ENCODE measurements at places on chromosomes 2 and 18. TPM values are rescaled to one million over a fixed set of nuclear protein-coding genes. Genes with fewer than 3 reads are reported as not detected.
A peak's percentile ranks its signal among the peaks of the same experiment; 100 is the strongest.

DNA sequence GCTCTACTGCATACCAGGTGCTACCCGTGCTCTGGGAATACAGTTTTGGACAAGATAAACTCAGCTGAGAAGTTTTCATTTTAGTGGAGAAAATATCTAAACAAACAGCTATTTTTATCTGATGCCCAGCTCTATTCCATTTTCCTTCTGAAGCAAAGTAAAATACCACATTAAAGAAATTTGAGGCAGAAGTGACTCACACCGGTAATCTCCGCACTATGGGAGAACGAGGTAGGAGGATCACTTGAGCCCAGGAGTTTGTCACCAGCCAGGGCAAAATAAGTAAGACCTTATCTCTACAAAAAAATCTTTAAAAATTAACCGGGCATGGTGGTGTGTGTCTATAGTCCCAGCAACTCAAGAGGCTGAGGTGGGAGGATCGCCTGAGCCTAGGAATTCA is 416.2 kb upstream of the LYPD1 start:
- H3K36me3 ChIP-seq, result no peaks in the 10 kb centered on the region
- DNase-seq, result no peak
- no peaks in the 10 kb centered on the region for H3K27me3 ChIP-seq
- no peaks in the 10 kb centered on the region for H3K4me1 ChIP-seq
- no peak overlapping the region for H3K27ac ChIP-seq

DNA sequence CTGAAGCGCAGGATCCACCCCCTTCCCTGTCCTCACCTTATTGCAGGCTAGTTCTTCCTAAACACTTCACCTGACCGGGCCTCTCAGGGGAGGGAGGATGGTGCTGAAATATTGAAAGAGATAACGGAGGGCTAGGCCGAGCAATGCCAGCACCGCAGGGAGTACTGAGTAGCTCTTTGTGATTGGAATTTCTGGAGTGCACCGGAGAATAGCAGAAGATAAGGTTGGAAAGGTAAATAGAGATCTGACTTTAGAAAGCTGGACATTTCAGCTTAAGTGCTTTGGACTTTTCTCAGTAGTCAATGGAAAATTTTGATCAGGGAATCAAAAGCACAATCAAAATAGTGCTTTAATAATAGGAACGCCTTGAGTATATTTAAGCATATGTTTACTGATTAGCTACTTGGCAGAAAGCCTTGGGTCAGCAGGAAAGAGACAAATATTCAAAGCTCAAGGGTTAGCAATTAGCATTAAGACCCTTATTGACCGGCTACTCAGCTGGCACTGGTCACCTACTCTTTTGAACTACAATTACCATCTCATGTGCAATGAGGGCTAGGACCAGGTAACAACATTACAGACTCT is 142.9 kb upstream of the NDUFV2 start:
- no peaks in the 10 kb centered on the region for H3K36me3 ChIP-seq
- H3K4me3 ChIP-seq, result no peak overlapping the region
- H3K27ac ChIP-seq, result no peak overlapping the region
- no peak for DNase-seq
- H3K27me3 ChIP-seq, result no peaks in the 10 kb centered on the region

Gene TCF23
- total RNA-seq, result not detected

DNA sequence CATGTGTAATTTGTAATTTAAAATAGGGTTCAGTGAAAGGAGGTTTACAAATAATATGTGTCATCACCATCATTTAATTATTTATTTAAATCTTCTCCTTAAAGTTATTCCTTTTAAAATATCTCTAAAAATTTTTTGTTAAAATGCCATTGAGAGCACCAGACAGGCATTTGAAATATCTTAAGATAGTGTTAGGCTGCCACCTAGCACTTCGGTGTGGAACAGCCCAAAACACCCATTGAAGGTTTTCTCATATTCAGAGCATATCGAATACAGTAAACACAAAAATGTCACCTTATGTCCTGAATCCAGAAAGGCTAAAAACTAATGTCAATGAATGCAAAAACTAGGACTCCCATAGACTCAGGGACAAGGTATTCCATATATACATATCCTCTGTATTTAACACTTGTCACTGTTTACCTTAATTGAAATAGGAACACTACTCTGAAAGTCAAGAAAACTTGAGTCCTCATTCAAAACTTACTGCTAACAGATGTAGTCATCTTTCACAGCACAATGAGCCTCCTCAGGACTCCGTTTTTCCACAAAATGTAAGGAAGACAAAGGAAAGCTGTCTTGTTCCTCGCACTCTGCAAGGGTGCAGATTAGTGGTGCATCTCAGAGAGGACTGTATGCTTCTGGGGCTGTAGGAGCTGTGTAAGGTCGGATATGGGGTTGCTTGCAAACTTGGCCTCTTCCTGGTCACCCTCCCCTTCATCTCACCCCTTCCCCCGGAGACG is 329.5 kb downstream of the PAX3 start:
- H3K27ac ChIP-seq, result no peak overlapping the region
- no peaks in the 10 kb centered on the region for H3K4me1 ChIP-seq
- H3K36me3 ChIP-seq, result no peaks in the 10 kb centered on the region
- H3K4me3 ChIP-seq, result no peak overlapping the region
- DNase-seq, result peak; percentile 19

Gene GAD1
- total RNA-seq, result 2.8 TPM

GRCh38 chr2:205885492-205886099 is 200.4 kb downstream of the INO80D start:
- H3K4me3 ChIP-seq, result no peak overlapping the region
- no peaks in the 10 kb centered on the region for H3K27me3 ChIP-seq
- H3K36me3 ChIP-seq, result no peaks in the 10 kb centered on the region

Gene GALR1
- total RNA-seq, result not detected

GRCh38 chr2:192298664-192299063 is 103.9 kb upstream of the TMEFF2 start:
- no peaks in the 10 kb centered on the region for H3K36me3 ChIP-seq
- H3K27ac ChIP-seq, result no peak overlapping the region
- no peak for DNase-seq
- H3K27me3 ChIP-seq, result peaks cover 7% of the 10 kb centered on the region

DNA sequence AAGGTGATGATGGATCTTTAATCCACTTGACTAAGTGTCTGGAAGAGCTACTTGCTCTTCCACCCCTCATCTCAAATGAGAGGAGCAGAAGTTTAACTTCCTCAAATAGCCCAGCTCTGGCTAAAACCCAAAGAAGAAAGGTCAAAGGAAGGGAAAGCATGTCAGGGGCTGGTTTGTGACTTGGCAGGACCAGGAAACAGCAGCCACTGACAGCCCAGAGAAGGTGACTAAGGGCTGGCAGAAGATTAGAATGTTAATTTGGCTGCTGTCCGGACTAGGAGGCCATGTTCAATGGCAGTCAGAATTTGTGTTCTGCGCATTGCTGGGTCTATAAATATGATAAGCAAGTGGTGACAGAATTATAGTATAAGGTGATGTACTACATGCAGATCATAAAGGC is 386.2 kb downstream of the SETBP1 start:
- no peaks in the 10 kb centered on the region for H3K27me3 ChIP-seq
- no peak for DNase-seq
- no peaks in the 10 kb centered on the region for H3K4me1 ChIP-seq

GRCh38 chr18:38611036-38611964 is 1045.7 kb upstream of the CELF4 start:
- no peak overlapping the region for H3K27ac ChIP-seq
- H3K36me3 ChIP-seq, result no peaks in the 10 kb centered on the region
- DNase-seq, result no peak
- no peaks in the 10 kb centered on the region for H3K4me1 ChIP-seq

Gene KCNG2
- total RNA-seq, result not detected

DNA sequence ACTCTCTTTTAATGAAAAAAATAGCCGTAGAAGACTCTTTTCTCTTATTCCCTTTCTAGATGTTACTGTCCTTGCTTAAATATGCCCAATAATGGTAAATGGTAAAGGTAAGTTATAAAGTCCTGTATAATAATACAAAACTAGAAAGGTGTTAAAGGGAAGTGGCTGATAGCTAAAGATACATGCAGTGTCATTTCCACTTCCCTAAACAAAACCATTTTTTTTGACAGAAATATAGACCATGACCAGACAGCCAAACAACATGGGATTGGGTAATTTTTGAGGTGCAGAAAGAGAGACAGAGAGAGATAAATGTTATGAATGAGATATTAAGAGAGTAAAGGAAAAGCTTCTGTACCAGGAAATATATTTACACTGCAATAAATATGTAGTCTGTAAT is 731.7 kb upstream of the REG3G start:
- no peaks in the 10 kb centered on the region for H3K4me1 ChIP-seq
- no peaks in the 10 kb centered on the region for H3K27me3 ChIP-seq
- H3K36me3 ChIP-seq, result no peaks in the 10 kb centered on the region
- no peak overlapping the region for H3K27ac ChIP-seq

Gene LOXHD1
- total RNA-seq, result not detected

DNA sequence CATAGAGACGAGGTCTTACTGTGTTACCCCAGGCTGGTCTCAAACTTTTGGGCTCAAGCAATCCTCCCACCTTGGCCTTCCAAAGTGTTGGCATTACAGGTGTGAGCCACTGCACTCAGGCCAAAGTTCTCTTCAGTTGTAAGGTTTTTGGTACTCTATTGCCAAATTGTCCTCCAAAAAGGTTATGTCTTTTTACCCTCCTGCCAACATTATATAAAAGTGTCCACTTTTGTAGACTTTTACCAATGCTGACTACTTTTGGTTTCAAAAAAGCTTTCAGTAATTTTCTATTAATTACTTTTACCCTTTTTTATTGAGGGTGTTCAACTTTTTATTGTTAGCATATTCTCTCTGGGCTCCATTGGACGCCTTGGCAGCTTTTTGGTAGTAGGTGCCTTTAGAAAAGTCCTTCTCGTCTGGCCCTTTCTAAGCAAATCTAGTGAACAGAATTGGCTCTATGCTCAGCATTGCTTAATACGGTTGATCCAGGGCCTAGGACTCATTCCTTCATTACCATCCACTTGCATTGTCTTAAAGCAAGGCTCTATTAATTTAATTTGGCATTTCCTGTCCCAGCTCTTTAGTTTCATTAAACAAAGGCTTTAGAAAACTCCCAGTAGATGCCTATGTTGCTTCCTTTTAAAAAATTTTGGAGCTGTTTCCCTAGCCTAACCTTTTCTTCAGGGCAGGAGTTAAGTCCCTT is 16.7 kb upstream of the IL1A start:
- H3K27ac ChIP-seq, result no peak overlapping the region
- no peak for DNase-seq
- H3K27me3 ChIP-seq, result no peaks in the 10 kb centered on the region
- no peak overlapping the region for H3K4me3 ChIP-seq
- H3K36me3 ChIP-seq, result no peaks in the 10 kb centered on the region

DNA sequence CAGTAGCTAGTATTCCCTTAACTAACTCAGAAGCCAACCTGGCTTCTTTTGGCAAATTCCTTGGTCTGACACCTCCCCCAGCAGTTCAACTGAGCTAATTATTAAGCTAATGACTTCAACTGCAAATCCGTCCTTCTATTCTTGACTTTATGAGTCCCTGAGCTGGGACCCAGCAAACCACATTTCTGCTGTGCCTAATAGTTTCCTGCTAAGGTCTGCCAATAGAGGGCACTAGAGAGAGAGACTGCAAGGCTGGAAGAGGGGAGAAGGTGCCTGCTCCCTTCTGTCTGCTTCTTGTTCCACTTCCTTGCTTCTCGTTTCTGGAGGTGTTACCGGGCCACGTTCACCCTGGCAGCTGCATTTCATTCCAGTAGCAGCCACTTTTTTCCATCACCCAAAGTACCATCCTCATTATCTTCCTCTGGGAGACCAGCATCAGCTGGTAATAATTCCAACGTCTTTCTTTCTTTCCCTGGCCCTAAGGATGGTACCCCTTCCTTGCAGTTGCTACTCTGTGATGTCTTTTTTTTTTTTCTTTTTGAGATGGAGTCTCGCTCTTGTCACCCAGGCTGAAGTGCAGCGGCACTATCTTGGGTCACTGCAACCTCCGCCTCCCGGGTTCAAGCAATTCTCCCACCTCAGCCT is 352.0 kb downstream of the TNS1 start:
- H3K36me3 ChIP-seq, result no peaks in the 10 kb centered on the region
- H3K4me3 ChIP-seq, result no peak overlapping the region
- H3K4me1 ChIP-seq, result peaks cover 12% of the 10 kb centered on the region
- no peaks in the 10 kb centered on the region for H3K27me3 ChIP-seq

DNA sequence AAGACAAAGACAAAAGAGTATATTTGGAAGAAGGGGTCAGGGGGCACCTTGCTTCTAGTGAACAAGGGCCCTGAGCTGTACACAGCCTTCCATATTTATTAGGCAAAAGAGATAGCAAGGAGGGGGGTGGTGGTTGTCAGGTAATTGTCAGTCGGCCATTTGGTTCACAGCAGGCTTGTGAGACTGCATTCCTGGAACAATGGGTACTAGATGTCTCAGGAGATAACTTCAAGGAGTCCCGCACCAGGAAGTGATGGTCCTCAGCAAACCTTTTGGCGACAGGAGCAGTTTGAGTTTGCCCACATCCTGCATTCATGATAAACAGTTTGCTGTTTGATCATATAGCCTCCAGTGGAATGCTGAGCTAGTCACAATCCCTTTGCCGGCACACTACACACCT is 376.4 kb upstream of the RAB12 start:
- no peak for DNase-seq
- H3K27me3 ChIP-seq, result no peaks in the 10 kb centered on the region
- no peaks in the 10 kb centered on the region for H3K36me3 ChIP-seq
- no peaks in the 10 kb centered on the region for H3K4me1 ChIP-seq
- no peak overlapping the region for H3K4me3 ChIP-seq

- no peaks in the 10 kb centered on the region for H3K27me3 ChIP-seq
- DNase-seq, result peak; percentile 20
- H3K36me3 ChIP-seq, result peaks cover 5% of the 10 kb centered on the region
Measured at GRCh38 chr2:42618972-42619371, 50.5 kb downstream of the MTA3 start.

GRCh38 chr2:172856606-172857005 is 121.0 kb downstream of the RAPGEF4 start:
- DNase-seq, result no peak
- H3K4me3 ChIP-seq, result no peak overlapping the region
- peaks cover 10% of the 10 kb centered on the region for H3K4me1 ChIP-seq
- no peaks in the 10 kb centered on the region for H3K27me3 ChIP-seq

- H3K27me3 ChIP-seq, result no peaks in the 10 kb centered on the region
- H3K4me1 ChIP-seq, result peaks cover 36% of the 10 kb centered on the region
- H3K4me3 ChIP-seq, result no peak overlapping the region
- no peak overlapping the region for H3K27ac ChIP-seq
- DNase-seq, result no peak
Measured at GRCh38 chr2:39431592-39432316, 5.3 kb downstream of the MAP4K3 start.
